ENCODE measurements at places on chromosomes 1 and 21.

DNA sequence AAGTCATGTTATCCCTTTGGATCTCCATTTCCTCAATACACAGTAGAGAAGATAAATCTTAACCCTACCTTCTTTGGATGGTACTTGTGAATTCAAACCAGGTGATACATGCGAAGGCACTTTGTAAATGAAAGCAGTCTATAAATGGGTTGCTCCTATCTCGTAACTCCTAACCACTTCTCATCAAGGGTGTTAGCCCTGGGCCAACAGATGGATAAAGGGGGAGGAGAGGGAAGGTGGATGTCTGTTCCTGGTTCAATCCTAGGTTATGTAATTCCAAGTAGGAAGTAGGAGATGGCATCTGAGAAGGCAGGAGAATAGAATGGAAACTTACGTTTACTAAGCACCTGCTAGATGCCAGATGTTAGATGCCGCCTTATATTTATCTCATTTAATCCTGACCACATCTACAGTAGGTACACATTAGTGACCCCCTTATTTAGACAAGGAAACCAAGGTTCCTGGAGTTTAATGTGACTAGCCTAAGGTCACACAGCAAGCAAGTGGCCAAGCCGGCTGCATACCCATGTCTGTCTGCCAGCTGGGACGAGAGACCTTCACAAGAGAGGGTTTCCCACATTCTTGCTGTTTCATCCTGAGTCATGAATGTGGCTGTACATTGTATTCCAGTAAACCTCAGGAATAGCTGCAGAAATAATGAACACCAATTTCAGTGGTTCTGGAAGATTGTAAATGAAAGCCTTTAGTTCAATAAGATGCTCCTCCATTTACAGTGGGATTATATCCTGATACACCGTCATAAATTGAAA lies 47.7 kb downstream of the ELAVL4 start:
- DNase-seq, result no peak

DNA sequence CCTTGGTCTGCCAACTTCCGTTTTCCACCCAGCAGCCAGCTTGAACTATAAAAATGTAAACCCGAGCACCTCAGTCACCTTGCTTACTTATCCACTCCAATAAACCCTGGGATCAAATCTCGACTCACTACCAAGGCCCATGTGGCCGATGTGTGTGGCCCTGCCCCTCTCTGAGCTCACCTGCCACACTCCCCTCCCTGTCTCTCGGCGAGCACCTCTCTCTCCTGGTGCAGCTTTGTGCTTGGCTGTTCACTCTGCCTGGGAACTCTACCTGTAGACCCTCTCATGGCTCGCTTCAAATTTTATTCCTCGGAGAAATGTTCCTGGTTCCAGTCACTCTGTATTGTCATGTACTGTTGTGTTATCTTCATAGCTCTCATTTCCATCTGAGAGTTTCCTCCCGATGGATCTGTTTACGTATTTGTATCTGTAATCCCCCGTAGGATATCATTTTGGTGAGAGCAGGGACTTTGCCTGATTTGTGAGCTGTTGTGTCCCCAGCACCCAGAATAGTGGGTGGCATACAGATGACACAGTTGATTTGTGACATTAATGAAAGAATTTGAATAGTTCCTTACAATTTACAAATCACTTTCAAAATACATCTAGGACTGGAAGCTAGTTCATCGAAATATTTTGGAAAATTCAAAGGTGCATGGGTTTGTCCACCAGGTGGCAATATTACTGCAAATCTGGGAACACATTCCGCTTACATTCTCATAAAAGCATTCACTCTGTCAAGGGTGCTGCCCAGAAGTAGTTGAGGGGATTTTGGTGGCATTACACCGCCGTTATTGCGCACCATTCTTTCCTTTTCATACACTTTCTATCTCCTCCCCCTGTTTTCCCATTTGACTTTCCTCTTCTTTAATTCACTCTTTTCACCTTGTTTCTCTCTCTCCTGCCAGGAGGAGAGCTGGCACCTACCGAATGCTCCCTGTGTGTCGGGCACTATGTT lies 95.3 kb downstream of the ABCA4 start:
- DNase-seq, result peak; percentile 70

DNA sequence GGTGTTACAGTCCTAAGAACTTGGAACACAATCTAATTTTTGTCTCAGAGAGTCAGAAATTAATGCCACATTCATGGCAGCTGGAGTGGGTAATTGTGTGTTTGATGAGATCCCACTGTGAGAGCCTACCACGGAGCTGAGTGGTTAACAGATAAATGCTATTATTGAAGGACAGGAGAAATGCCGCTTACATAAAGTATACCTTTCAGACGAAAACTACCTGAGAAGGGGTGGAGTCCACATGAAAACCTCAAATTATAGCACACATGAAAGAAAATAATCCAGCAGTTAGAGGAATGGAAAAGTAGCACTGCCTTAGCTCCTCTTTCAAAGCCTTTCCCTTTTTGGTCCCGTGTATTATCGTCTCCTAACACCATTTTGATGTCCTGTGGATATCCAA lies 133.0 kb downstream of the BACH1 start:
- no peak for DNase-seq

- DNase-seq, result peak; percentile 64
Observed at GRCh38 chr1:154992721-154993571, 440 bp upstream of the LENEP start.

- DNase-seq, result no peak
Observed at GRCh38 chr1:32179193-32179442, 357 bp upstream of the TXLNA start.

DNA sequence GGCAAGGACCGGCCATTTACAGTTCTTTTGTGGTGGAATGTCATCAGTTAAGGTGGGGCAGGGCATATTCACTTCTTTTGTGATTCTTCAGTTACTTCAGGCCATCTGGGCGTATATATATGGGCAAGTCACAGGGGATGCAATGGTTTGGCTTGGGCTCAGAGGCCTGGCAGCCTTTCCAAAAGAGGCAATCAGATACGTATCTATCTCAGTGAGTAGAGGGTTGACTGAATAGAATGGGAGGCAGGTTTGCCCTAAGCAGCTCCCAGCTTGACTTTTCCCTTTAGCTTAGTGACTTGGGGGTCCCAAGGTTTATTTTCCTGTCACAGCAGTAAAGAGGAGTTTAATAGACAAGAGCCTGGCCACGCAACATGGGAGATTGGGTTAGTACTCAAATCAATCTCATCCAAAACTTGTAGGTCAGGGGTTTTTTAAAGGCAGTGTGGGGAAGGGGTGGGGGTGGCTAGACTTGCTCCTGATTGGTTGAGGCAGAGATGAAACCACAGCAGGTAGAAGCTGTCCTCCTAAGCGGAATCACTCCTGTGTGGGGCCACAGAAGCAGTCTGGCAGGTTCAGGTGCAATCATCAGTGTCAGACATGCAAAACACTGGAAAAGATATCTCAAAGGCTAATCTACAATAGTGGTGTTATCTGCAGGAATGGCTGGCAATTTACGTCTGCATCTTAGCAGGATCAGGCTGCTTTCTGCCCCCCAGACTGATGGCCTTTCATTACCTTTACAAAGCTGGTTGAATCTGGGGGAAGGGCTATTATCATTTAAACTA lies 112.9 kb downstream of the TLR5 start:
- no peak for DNase-seq

- DNase-seq, result no peak
Observed at GRCh38 chr1:50109116-50109515, 396 bp downstream of the ELAVL4 start.
